ENCODE measurements at places on chromosomes 1 and 21. TPM values are rescaled to one million over a fixed set of nuclear protein-coding genes. Genes with fewer than 3 reads are reported as not detected.

DNA sequence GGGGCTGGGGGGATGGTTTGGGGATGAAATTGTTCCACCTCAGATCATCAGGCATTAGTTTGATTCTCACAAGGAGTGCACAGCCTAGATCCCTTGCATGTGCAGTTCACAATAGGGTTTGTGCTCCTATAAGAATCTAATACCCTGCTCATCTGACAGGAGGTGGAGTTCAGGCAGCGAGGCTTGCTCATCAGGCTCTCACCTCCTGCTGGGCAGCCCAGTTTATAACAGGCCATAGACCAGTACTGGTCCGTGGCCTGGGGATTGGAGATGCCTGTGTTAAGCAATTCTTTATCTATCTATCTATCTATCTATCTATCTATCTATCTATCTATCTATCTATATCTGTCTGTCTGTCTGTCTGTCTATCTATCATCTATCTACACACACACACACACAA is 525.3 kb upstream of the DAB1 start:
- DNase-seq = no peak

GRCh38 chr1:39872698-39873097 is 10.6 kb downstream of the TRIT1 start:
- DNase-seq = no peak

DNA sequence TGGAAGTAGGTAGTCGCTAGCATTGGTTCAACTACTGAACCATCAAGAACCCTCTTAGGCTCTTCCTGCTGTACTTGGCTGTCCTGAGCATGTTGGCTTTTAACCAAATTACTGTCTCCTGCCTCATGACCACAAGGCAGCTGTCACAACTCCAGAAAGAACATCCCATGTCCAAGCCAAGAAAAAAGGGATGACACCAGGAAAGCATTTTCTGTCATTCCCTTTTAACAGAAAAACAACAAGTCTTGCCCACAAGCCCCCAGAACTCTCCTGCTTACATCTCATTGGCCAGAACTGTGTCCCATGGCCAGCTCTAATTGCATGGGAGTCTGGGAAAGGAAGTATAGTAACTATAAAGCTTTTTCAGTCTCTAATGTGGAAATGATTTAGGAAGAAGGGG is 2.4 kb upstream of the RNU5D-1 start:
- DNase-seq = no peak

DNA sequence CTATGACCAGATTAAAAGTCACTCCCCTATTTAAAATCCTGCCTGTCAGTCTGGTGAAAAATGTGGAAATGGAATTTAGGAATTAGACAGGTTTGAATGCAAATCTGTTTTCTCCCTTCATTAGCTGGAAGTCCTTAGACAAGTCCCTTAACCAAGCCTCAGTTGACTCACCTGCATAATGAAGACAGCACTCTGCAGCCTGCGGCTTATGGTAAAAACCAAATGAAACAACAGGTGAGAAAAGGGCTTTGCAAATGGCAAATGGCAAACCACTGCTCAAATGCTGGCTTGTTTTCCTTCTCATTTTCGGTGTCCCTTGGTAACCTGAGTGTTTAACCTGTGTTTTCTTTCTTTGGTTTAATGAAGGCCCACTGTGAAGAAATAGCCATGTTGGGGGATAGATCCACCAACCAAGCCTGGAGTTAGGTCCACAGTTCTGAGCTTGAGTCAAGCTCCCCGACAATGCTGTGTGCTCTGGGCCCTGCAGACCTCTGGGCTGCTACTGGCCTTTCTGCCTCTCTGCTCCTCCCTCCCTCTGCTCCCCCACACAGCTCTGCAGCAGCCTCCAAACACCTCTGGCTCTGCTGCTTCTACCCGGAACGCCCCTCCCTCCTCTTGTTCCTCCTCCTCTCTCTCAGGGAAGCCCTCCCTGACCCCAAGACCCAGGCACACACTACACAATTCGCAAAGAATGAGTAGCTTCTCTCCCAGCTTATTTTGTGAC is 641.8 kb downstream of the MATN1 start:
- no peak for DNase-seq

DNA sequence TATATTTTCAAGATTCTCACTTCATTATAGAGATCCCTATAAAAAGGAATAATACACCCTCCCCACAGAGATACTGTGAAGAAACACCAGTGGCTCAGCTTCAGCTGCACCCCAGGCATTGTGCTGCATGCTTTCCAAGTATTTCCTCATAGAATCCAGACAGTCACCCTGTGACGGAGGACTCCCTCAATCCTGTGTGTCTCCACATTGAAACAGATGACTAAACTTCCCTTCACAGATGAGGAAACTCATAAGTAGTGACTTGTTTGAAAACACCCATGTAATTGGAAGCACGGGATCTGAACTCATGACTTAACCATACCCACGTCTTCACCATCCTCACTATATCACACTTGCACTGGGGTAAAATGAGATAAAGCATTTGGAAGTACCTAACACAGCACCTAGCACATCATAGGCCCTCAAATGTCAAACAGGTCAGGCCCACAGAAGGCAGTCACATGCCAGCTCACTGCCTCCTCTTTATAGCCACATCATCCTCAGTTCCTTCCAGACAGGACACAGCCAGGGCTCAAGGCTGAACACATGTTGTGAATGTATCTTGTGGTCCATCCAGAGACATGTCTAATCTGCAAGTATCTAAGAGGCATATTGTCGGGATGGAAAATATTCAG is 55.2 kb downstream of the GPR161 start:
- no peak for DNase-seq

DNA sequence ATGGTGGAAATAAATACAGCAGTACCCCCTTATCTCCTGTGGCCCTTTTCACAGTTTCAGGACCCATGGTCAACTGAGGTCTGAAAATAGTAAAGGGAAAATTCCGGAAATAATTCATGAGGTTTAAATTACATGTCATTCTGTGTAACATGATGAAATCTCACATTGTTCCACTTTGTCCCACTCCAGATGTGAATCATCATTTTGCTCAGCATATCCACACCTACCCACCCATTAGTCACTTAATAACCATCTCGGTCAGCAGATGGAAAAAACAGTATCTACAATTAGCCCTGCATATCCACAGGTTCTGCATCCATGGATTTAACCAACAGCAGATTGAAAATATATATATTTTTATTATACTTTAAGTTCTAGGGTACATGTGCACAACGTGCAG is 86.9 kb upstream of the GORAB start:
- no peak for DNase-seq

DNA sequence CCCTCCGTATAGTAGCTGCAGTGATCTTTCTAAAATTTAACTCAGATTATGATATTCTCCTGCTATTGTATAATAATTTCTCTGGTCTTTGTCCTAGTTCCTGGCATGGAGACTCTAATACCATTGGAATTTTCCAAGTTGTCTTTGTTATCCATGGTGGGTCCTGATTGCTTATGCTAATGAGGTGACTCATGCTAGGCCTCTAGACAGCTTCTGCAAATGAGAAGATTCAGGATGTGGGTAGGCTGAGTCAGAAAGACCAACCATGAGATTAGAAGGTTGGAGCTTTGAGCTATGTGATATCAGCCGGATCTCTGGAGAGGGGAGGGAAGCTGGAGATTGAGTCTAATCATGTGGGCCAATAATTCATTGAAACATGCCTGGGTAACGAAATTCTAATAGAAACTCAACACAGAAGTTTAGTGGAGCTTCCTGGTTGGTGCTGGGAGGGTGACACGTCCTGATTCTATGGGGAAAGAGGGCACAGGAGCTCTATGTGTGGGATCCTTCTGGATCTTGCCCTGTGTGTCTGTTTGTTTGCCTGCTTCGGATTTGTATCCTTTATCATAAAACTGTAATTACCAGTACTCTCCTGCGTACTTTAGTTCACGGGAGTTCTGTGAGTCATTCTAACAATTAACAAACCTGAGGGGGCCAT is 73.2 kb upstream of the CNIH3 start:
- DNase-seq = no peak

DNA sequence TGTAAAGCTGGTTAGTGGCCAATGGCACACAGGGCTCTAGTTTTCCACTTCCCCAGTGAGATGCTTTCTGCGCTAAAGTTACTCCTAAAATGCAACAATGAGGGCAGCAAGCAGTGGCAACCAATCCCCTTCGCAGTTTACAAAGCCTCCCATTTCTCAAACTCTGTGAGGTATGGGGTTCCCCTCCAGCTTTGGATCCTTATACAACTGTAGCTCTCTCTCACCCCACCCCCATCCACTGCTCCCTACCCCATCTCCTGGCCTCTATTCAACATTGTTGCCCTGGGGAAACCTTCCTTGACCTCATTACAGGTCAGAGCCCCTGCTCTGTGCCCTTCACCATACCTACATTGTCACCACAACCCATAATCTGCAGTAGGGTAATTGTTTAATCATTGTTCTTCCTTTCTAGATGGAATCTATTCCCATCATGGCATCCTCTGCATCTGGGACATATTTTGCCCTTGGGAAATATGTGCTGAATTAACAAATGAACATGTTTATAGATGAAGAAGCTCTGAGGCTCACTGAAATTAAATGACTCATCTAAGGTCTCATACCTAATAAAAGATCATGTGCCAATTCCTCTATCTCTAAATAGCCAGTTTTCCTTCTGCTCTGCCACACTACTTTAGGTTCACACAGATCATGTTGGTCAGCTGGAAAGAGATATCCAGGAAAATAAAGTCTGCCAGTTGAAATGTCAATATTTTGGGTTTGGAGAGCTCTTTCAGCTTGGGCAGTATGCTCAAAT is 12.6 kb downstream of the KIAA0040 start:
- no peak for DNase-seq

Gene ANGPTL7
- polyA plus RNA-seq = 0.06 TPM

Gene ITLN1
- 3.7 TPM for polyA plus RNA-seq

Gene C4BPA
- 896 TPM for polyA plus RNA-seq
